Cerebellar cortex (tissue), 1 donor: ENCODE measurements at places on chromosomes 7 and 10.

GRCh38 chr10:15369256-15370211 lies 1.6 kb downstream of the FAM171A1 start:
- peak; percentile 52 for DNase-seq

DNA sequence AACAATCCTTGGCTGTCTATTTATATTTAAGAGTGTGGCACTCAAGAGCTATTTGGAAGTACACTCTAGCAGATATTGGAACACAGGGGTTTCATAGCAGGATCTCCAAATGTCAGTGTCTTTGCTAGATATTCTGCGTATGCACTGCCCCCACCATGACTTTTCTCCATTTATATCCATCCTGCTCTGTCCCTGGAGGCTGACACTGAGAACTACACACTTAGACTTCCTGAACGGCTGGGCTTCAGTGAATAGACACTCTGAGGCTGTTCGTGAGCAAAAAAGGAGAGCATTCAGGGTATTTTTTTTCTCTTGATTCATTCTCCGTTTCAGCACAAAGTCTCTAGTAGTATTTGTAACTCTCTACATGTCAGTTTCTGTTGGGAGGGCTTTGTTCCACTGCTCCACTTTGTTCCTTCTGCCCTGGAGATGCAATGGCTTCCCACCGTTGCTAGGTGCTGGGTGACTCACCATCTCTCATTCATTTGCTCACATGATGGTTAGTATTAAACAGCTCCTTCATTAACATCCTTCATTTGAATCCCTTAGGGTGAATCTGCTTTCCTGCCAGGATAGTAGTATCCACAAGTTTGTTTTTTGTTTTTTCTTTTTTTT lies 155.9 kb upstream of the SLC13A1 start:
- no peak for DNase-seq

DNA sequence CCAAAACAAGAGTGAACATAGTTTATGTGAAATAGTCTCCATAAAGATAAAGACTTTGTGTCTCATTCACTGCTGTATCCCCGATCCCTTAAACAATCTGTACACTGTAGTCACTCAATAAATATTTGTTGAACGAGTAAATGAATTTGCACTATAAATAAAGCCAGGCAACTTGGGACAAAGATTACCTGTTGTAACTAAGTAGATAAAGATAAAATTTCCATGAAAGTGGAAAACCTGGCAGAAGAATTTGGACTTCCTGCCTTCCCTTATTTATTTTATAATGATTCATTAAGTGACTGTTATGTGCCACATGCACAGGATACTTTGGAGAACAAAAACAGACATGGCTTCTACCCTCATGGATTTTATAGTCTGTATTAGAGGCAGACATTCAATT lies 277.7 kb upstream of the KAT6B start:
- no peak for DNase-seq

DNA sequence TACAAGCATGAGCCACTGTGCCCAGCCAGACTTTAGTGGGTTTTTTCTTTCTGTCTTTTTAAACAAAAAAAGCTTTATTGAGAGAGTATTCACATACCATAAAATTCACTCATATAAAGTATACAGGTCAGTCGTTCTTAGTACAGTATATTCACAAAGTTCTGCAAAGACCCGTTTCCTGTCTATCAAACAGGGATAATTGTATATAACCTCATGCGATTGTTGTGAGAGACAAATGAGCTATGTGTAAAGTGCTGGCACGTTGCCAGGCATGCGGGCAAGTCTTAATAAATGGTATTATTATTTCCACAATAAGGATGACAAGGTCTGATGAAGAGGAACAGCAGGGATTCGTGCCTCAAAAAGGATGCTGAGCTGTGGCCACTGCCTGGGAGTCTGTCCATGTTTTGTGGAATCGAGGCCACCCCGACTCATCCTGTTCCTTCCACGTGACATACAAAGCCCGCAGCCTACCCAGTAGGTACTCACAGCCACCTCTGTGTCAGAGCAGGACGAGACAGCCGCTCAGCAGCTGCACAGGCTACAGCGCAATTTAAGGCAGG lies 51.6 kb downstream of the SMKR1 start:
- DNase-seq, result no peak

DNA sequence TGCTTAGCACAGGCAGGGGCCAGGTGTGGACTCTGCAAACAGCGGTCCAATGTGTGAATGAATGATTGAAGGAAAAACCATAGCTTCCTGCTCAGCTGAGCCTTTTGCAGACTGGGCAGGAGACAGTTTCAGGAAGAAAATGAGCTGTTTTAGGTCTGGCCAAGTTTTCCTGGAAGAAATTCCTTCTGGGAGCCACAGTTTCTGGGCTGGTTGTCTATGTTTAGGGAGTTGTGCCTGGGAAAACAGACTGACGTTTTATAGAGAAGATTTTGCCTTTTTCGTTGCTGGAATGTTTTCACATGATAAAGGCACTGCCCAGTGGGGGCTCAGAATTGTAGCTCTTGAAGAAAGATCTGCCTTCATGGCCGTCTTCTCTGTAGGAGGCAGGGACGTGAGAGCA lies 255.1 kb downstream of the CCSER2 start:
- no peak for DNase-seq

- DNase-seq, result peak; percentile 60
These were observed 44.1 kb downstream of the RALA start for GRCh38 chr7:39667341-39667923.

- no peak for DNase-seq
These were observed 215.9 kb downstream of the CRPPA start for GRCh38 chr7:16205466-16205865.

DNA sequence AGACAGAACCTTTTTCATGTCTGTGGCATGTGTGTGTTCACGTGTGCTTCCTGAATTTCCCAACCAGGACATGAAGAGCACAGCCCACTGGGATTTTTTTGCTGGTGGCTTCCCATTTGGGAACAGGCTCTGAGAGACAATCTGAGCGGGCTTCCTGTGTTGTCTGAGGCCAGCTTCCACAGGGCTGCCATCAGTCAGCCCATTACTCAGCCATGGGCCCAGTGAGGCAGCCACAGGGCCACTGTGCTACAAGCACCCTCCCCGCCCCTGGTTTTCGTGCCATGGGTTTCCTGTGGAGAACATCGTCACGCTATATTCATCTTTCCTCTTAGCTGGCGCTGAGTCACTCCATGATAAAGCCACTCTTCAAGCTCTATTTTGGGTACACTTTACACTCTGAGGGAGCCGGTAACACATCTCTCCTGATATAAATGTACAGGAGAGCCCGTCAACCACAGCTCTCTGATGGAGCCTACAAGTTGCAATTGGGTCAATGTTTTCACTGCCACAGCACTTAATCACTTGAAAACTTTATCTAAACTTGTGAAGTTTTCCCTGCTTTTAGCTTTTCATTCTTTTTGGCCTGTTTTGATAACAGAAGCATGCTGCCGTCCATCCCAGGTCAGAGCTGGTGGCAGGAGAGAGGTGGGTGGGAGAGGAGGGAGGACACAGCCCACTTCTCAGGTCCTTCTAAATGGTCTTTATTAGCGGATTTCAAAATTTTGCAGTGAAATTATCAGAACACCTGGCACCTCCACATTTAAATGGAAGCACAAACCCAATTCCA lies 96.9 kb downstream of the HIPK2 start:
- no peak for DNase-seq

GRCh38 chr7:499853-500485 lies 19.7 kb downstream of the PDGFA start:
- no peak for DNase-seq

DNA sequence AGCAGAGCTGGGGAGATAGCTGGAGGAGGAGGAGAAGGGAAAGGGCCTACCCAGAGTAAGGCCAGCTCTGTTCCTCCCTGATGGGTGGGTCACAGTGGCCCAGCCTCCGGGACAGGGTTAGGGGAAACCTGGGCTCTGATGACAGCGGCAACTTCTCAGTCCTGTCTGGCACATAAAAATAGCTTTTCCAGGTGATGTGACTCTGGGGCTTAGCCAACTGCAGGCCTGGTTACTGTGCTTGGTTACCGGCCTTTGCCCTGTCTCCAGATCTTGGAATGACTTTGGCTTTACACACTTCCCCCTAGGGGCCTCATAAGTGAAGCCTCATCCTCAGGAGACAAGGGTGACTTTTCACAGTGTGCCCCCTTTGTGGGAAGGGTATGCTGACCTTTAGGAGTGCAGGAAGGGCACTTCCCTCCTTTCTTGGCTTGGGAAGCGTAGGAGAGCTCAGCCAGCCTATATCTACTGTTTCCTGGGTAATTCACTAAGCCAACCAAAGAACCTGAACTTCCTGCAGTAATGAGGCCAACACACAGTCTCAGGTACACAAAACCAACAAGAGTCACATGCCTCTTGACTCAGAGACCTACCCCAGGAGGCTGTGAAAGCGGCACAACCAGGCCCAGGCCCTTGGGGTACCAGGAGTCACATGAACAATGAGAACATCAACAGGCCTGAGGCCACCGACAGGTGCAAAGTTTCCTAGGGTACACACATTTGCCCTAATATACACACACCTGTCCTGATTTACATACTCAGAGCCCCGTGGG lies 11.7 kb upstream of the HILPDA start:
- DNase-seq, result no peak

GRCh38 chr10:119313644-119314043 lies 106.3 kb downstream of the GRK5 start:
- no peak for DNase-seq

- DNase-seq, result no peak
These were observed 86.3 kb downstream of the RNF216 start for GRCh38 chr7:5694912-5695726.

- DNase-seq, result no peak
These were observed 13.7 kb downstream of the ZMIZ2 start for GRCh38 chr7:44762300-44762699.

DNA sequence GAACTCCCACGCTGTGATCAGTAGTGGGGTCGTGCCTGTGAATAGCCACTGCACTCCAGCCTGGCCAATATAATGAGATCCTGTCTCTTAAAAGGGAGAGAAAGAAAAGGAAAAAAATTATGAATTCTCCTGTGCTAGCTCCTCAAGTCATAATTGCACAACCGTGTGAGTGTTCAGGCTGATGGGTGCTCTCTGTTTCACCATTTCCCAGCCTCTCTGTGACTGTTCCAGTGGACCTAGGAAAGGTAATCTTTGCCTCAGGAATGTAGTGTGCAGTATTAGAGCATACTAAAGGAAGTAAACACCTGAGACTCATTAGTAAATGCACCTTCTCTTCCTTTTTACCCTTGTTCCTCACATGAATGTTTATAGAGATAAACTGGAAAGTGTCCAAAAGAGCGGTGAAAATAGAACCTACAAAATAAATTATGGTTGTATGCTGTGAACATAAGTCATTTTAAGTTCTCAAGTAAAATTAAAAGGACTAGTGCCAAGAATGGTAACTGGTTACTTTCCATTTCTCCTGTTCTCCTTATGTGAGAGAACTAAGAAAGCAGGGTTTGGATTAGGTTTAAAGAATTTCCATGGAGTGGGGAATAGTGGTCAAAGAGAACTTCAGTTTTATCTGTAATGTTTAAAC lies 42.7 kb downstream of the INPP5F start:
- DNase-seq, result no peak

- DNase-seq, result peak; percentile 11
These were observed 722 bp downstream of the DENND10 start for GRCh38 chr10:119104654-119105015.

GRCh38 chr7:127214956-127215718 lies 37.6 kb downstream of the GRM8 start:
- no peak for DNase-seq

DNA sequence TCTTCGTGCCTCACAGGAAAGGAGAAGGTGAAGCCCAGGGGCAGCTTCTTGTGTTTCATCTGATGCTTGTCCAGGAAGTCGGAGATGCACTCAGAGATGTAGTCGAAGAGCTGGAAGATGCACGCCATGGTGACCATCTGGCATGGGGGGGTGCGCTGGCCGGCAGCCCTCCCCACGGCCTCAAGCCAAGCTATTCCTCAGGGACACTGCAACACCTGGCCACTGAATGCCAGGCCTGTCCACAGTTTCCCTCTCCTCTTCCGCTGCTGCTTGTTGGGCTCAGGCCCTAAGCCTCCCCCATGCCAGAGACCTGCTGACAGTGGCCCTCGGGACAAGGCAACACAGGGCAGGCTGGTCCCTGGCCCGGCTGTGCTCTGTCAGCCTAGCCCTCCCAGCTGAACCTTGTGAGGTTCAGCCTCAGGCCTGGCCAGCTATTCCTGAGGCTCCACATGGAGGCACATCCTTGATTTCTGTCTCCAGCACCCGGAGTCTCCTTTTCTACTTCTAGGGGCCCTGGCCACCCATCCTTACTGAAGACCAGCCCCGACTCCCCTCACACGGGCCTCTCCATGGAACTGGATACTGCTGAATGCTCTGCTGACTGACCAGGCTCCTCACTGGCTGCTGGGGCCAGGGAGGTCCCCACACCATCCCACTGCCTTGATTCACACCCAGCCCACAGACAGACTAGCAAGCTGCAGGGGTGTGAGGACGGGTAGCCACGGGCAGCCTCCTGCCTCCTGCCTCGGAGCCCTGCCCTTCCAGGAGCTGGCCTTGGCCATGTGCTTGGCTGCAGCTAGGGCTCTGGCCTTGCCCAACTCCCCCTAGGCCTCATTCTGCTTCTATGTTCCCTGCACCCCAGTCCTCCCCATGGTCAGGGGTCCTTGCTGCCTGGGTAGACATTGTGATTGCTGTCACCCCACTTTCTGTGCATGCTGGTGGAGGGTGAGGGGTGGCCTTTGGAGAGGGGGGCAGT lies 10.1 kb upstream of the MYL7 start:
- DNase-seq, result peak; percentile 51

DNA sequence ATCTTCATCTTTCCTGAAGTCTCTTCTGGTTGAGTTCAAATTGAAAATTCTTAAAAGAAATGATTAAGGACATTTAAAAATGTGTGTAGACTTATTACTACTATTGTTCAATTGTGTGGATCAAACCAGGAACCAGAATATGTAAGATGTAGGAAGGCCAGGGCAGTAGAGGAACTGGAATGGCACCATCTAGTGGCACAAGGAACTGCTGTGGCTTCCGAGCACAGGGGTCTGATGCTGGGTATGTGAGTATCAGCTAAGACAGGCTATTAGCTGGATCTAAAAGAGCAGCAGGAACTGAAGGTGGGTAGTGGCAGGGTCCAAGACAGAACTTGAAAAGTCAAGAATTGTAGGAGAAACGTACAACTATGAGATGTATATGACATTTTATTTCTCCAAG lies 247.3 kb downstream of the SEMA3A start:
- peak; percentile 22 for DNase-seq

- DNase-seq, result peak; percentile 42
These were observed 45.6 kb upstream of the SCIN start for GRCh38 chr7:12524794-12525386.

GRCh38 chr10:46328853-46329689 lies 42.3 kb downstream of the ANTXRL start:
- DNase-seq, result no peak

DNA sequence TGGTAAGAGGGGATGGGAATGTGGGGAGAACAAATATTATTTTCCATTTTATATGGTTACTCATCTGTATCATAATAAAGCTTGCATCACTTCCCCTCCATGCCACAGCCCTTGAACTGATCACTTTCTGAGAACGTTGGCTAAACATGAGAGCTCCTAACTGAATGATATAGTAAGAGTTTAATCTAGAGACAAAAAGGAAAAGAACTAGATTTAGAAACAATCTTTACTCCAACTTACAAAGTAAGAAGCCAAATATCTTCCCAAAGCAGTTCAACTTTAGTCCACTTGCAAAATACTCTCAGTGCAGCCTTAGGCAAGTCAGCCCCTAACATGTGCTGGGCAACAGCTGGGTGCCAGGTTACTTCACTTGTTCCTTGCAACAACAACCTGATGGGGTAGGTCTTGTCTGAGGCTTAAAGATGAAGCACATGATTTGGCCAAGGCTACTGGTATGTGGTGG lies 20.3 kb downstream of the SMURF1 start:
- no peak for DNase-seq
